ENCODE measurements at places on chromosomes 11 and 22.
A peak's percentile ranks its signal among the peaks of the same experiment; 100 is the strongest.

- no peak for DNase-seq
These were observed at the start of gene SLC43A1 for GRCh38 chr11:57515332-57516060. SLC43A1 (minus strand) TSS chr11:57515702; CDS start chr11:57514111, 1,591 bp downstream.

DNA sequence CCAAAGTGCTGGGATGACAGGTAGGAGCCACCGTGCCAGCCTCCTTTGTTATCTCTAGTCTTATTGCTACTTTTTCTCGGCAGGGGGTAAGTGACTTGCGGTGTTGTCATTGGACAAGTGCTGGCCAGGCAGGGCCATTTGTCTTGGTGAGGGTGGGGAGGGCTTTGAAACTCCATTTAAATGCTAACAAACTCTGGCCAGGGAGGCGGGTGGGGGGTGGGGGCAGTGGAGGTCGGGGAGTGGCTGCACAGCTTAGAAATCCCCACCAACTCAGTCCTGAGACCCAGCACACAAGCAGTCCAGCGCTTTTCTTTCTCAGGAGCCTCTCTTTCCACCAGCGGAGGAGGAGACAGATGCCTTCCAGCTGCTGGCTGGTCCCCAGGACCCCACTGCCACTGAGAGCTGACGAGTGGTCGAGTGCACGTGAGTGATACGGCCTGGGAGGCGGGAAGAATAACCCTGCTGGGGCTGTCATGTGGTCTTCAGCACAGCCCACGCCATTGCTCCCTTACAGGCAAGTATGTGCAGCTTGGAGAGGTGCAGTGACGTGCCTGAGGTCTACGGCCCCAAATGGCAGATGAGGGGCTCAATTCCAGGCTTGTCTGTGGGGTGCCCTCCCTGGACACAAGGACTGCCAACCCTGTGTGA, 24.2 kb upstream of the OSBPL5 start:
- no peak for DNase-seq

DNA sequence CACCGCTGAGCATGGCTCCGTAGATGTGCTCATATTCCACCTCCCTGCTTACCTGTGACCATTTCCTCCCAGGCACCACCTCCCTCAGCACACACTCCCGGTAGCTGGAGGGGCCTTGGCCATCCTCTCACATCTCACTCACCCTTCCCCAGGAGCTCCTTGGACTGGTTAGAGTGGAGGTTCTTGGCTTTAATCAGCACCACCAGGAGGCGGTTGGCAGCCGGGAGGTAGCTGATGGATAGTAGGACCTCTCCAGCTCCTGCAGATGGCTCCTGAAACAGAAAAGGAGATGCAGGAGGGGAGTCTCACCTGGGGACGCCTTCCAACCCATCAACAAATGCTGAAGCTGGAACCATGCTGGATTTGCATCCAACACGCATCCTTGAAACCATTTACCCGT, 39.9 kb downstream of the SYT13 start:
- no peak for DNase-seq

- no peak for DNase-seq
These were observed 24.2 kb upstream of the PPARA start for GRCh38 chr22:46125816-46126765.

DNA sequence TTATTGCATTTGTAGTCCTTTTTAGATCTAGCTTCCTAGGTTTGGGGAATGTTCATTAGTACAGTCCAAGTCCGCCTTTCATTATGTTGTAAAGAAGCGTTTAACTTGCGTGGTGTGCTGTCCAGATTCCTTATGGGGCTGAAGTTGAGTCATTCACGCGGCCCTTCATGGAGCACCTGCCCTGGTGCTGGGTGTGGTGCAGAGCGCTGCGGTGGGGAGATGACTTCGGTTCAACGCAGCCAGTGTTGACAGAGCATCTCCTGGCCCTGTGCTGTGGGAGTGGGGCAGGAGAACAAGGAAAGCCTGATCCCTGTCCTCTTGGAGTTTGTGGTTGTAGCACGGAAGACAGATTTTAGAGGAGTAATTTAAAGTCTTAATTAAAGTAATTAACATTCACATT, 152.0 kb downstream of the TBC1D22A start:
- no peak for DNase-seq

- DNase-seq = peak; percentile 1
These were observed 32.1 kb upstream of the SLC5A12 start for GRCh38 chr11:26753723-26754504.
